Activated CD4-positive, alpha-beta T cell treated with anti-CD3 and anti-CD28 coated beads, Interleukin-2, amount 50 U/mL, for 24 hours (primary cell): ENCODE measurements at places on chromosomes 12 and 14.
A peak's percentile ranks its signal among the peaks of the same experiment; 100 is the strongest.

GRCh38 chr12:105831372-105831771 lies 307.4 kb downstream of the NUAK1 start:
- DNase-seq = no peak

DNA sequence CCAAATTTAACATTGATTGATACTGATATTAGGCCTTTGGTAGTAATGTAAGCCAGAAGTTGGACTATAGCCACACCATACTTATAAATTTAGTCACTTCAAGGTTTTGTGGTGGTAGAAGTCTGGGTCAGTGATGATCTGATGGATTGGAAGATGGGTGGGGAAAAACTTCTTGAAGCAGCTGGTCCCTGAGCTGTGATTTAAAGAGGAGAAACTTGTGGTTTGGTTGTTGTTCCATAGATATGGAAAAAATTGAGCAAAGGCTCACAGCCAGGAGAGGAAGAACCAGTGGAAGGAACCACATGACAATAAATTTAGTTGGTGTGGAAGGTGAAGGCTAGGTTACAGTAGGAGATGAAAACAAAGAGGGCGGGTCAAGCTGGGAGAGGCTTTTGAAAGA lies 26.1 kb downstream of the PTHLH start:
- DNase-seq = no peak

DNA sequence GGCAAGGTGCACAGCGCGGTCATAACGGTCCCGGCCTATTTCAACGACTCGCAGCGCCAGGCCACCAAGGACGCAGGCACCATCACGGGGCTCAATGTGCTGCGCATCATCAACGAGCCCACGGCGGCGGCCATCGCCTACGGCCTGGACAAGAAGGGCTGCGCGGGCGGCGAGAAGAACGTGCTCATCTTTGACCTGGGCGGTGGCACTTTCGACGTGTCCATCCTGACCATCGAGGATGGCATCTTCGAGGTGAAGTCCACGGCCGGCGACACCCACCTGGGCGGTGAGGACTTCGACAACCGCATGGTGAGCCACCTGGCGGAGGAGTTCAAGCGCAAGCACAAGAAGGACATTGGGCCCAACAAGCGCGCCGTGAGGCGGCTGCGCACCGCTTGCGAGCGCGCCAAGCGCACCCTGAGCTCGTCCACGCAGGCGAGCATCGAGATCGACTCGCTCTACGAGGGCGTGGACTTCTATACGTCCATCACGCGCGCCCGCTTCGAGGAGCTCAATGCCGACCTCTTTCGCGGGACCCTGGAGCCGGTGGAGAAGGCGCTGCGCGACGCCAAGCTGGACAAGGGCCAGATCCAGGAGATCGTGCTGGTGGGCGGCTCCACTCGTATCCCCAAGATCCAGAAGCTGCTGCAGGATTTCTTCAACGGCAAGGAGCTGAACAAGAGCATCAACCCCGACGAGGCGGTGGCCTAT lies 875 bp downstream of the HSPA2 start:
- DNase-seq = no peak

DNA sequence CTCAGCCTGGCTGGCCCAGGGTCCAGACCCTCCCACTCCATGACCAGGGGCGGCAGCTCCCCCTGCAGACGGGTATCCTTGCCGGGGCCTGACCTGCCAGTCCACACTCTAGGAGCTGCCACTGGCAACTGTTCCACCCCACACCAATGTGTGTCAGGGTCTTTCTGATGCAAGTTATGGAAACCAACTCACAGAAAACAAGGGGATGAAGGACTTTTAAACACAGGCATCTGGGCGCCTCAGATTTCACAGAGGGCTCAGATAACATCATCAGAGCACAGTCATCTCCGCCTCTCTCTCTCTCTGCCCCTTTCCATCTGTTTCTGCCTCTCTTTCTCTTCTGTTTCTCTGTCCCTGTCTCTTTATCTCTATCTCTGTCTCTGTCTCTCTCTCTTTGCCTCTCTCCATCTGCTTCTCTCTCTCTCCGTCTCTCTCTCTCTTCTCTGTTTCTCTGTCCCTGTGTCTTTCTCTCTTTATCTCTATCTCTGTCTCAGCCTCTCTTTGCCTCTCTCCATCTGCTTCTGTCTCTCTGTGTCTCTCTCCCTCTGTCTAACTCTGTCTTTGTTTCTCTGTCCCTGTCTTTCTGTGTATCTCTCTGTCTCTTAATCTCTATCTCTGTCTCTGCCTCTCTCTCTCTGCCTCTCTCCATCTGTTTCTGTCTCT lies 67.4 kb upstream of the FBRSL1 start:
- no peak for DNase-seq

DNA sequence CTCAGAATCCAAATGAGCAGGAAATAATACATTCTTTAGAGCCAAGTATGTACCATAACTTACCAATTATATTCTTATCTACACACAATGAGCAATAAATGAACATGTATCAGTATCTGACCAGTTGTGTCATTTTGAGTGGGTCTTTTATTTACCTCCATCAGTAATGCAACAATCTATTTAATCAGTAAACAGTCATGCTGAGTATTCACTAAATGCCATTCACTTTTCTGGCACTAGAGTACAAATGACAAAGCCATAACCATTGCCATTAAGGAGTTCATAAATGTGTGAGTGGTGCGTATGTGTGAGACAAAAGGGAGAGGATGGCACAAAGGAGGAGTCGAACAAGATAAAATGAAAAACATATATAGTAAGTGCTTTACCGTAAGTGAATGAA lies 1.5 kb upstream of the STRAP start:
- no peak for DNase-seq

GRCh38 chr14:105309371-105309770 lies 5.2 kb upstream of the PACS2 start:
- no peak for DNase-seq

DNA sequence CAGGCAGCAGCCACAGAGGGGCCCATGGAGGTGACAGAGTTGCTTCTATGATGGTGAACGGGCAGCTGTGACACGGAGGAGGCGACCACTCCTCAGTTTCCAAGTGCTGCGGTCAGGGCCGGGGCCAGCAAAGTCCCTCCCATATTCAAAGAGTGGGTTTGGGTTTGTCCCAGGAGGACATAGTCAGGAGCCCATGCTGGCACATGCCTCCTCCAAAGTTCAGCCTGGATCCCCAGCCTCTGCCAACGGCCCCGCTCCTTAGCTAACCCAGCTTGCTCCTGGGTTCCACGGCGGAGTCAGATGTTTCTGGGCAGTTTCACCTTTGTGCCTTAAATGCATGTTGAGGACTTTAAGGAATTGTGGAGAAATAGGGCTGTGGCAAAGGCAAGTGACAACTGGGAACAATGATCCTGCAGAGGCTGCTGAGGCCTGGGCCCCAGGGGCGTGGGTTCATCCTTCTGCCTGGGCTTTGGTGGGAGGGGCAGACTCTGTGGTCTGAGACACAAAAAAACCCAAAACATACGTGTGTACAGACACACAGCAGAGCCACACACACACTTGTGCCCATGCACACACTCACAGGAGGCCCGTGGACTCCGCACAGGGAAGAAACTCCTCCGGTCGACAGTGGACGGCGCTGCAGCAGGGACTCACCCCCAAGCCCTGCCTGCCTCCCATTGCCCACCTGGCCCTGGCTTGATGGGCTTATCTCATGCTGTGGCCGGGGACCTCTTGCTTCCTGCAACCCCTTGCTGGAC lies 399.4 kb downstream of the TMEM121 start:
- DNase-seq = no peak

DNA sequence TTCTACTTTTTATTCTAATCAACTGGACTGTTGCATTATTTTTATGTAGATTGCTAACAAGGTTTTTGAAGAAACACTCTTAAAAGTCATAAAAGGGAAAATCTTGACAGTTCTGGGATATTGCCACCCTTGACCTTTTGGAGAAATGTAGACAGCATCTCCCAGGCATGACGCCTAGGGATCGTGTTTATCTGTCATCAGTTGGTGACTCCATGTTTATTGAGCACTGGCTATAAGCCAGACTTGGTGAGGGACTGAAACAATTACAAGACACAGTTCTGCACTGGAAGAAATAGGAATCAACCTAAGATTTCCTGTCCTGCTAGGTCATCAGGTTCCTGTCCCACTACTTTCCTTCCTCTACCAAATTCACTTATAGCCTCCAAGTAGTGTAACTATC lies 34.5 kb downstream of the HMGA2 start:
- no peak for DNase-seq

GRCh38 chr12:130075497-130076076 lies 86.7 kb upstream of the FZD10 start:
- DNase-seq = no peak

GRCh38 chr14:67513631-67514108 lies 19.4 kb upstream of the PLEKHH1 start:
- DNase-seq = no peak

DNA sequence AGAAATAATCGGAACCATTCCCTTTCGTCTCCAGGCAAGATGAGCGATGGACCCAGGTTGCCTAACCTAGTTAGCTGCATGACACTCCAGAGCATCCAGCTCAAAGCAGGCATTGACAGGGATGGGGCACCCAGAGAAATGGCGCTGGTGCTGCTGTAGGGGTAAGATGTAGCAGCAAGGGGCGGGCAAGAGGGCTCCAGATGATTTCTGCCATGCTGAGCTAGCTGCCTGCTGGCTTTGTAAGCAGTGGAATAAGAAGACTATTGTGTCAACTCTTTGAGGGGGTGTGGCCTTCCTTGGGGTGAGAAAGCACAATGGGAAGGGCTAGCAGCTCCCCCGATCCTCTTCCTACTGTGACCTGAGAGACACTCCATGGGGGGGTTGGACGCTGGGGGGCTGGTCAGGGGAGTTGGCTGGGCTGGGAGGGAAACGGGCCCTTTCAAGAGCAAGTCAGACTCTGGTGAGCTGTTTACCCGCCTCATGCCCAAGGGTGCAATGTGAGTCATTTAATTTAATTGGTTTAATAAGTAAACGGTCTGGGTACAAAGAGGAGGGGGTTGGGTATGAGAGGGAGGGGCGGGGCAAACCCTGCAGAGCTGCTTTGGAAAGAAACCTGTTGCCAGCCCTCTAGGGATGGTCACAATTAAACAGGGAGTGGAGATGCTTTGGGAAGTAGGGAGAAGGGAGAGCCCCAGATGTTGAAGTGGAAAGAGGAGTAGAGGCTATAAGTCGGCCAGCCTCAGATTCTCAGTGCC lies 50.5 kb downstream of the B4GALNT3 start:
- no peak for DNase-seq

DNA sequence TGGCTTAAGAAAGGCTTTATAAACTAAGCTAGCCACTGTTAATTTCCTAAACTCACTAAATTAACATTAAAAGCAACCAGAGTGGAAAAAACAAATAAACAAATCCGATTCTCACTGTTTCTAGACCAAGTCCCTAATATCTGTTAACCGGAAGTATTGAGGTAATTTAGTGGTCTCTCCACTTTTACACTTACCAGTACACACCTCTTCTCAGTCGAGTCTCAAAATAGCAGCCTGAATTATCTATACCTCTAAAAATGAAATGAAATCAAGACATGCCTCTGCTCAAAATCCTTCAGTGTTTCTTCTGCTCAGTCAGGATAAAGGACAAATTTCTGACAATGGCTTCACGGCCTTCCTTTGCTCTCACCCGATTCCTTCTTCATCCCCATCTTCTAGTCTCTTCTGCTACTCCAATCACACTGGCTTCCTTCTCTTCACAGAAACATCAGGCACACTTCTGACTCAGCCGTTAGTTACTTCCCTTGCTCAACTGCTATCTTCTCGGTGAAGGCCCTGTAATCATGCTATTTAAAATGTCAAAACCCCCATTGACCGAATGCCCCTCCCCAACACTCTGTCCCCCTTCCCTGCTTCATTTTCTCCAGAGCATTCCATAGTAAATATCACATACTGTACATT lies 161.3 kb downstream of the KITLG start:
- DNase-seq = no peak

GRCh38 chr14:38070061-38070588 lies 137.6 kb upstream of the SSTR1 start:
- DNase-seq = no peak

GRCh38 chr12:113065126-113066007 lies 8.8 kb downstream of the DTX1 start:
- no peak for DNase-seq

DNA sequence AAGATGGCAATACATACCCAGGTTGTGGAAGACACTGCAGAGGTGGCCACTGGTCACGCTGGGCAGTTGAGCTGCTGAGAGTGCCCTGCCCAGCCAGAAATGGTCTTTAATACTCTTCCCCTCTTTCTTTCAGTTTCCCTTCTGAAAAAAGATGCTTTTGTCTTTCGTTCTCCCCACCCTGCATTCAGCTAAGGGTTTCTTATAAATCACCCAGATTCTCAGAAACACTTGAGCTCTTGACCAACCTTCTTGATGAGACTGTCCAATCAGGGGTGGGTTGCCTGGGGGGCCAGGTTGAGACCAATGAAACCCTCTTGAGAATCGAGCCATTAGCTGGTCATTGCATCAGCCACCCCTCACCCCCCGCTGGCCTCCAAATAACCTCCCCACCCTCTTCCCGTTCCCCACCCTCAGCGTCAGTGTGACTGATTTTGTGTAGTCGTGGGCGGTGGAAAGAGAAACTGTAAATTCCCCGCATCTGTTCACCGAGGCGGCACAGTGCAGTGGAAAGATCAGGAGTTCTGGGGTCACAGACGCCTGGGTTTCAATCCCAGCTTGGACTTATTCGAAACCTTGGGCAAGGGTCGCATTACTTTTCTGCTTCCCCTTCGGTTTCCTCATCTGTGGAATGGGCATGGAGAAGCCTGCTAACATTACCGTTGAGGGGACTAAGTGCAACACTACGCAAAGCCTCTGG lies 52.3 kb downstream of the SLC25A47 start:
- DNase-seq = peak; percentile 76

GRCh38 chr14:92932448-92933395 lies 9.8 kb downstream of the CHGA start:
- no peak for DNase-seq

DNA sequence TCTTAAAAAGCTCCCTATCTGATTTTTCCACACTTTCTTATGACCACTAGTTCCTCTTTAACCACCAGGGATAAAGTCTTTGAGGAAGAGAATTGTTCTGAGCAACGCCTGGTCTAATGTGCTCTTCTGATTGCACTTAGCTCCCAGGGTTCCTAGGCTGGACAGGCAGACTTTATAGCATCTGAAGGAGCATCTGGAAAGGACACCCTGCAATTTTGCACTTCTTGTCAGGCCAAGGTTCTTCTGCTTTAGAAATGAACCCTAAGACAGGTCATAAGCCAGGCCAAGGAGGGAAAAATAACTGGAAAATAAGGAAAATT lies 126.3 kb downstream of the KTN1 start:
- no peak for DNase-seq

DNA sequence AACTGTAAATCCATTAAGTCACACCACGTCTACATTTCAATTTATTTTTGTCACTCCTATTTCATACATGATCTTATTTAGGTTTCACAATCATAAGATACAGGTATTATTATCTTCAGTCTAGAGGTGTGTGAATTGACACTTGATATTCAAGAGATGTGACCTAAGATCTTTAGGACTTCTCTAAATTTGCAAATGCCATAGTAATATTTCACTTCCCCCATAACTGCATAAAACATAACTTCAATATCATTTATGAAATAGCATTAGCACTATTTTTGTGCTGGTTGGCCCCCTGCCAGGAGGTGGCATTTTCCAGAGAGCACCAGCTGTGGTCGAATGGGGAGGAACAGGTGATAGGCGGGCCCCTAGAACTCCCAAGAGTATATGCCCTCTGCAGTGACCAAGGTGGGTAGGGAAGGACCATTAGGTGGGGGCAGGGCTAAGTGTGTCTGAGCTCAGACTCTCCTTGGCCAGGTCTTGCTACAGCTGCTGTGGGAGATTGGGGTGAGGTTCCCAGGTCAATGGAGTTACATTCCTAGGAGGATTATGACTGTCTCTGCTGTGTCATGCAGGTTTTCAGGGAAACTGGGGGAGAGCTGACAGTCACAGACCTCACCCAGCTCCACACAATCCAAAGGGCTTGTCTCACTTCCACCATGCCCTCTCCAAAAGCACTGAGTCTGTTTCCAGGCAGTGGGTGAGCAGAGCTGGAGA lies 49.2 kb upstream of the ERGIC2 start:
- DNase-seq = no peak
